ENCODE measurements at places on chromosomes 4 and X. TPM values are rescaled to one million over a fixed set of nuclear protein-coding genes. Genes with fewer than 3 reads are reported as not detected.

UNC5C gene
- polyA plus RNA-seq, result not detected

TMEM255A gene
- polyA plus RNA-seq, result 0.03 TPM

GRCh38 chr4:162782778-162783525 is 383.7 kb downstream of the NAF1 start:
- no peak overlapping the region for H3K27ac ChIP-seq
- no peaks in the 10 kb centered on the region for H3K27me3 ChIP-seq
- DNase-seq, result no peak
- no peak overlapping the region for H3K4me3 ChIP-seq
- no peaks in the 10 kb centered on the region for H3K36me3 ChIP-seq

DNA sequence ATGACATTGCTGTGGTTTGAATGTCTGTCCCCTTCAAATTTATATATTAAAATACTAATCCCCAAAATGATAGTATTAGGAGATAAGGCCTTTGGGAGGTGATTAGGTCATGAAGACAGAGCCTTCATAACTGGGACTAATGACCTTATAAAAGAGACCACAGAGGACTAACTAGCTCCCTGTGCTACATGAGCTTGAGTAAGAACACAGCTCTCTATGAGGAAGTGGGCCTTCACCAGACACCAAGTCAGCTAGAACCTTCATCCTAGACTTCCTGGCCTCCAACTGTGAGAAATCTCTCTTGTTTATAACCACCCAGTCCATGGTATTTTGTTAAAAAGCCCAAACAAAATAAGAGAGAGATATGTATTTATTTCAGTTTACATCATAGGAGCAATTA is 242.2 kb upstream of the CTSO start:
- DNase-seq, result no peak
- H3K4me3 ChIP-seq, result no peak overlapping the region
- H3K4me1 ChIP-seq, result peaks cover 2% of the 10 kb centered on the region
- no peak overlapping the region for H3K27ac ChIP-seq

- H3K36me3 ChIP-seq, result no peaks in the 10 kb centered on the region
- no peak overlapping the region for H3K27ac ChIP-seq
- H3K27me3 ChIP-seq, result peaks cover 28% of the 10 kb centered on the region
- H3K4me3 ChIP-seq, result no peak overlapping the region
Observed at GRCh38 chr4:8078610-8079015, 80.0 kb downstream of the ABLIM2 start.

Measured in keratinocyte (primary cell).